ENCODE measurements at places on chromosomes 3 and 15.

DNA sequence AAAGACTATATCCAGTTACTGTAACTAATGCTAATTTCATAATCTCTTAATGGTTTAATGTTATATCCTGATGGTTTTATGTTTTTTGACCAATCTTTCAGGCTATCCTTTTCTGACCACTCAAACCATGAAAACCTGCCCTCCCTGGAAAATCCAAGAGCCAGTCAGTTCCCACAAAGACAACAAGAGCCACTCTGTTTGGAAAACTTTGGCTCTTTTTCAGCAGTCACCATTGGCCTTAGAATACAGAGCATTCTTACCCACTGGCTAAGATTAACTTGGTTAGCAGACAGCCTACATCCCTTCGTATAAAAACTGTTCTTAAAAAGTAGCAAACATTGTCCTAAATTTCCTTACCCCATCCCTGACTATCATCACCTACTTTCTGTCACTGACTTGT lies 32.9 kb downstream of the ALCAM start:
- DNase-seq: no peak

GRCh38 chr15:31985607-31986006 lies 44.7 kb upstream of the CHRNA7 start:
- no peak for DNase-seq

GRCh38 chr15:54556231-54556630 lies 578.0 kb downstream of the UNC13C start:
- no peak for DNase-seq

GRCh38 chr3:117710501-117710900 lies 1000.9 kb downstream of the TUSC7 start:
- no peak for DNase-seq

GRCh38 chr3:54347060-54347459 lies 224.7 kb downstream of the CACNA2D3 start:
- DNase-seq: no peak

GRCh38 chr3:113286524-113286923 lies 75.2 kb downstream of the BOC start:
- DNase-seq: no peak

DNA sequence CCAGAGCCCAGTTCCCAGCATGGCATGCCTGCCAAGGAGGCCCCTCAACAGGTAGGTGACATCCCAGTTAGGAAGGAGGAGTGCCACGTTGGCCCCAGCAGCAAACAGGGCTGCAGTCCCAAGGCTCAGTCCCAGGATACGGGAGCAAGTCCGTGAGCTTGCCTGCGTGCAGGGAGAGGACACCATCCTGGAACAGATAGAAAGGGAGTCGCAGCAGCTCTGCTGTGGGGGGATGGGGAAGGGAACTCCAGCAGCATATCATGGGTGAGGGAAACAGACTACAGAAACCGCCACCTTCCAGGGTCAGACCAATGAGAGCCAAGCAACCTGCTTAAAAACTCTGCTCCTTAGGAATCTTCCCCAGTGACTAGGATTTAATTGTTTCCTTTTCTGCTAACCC lies 9.4 kb upstream of the DYNLT2B start:
- no peak for DNase-seq

All from fibroblast of skin of right quadriceps (primary cell).